ENCODE measurements at places on chromosomes 7 and 10. TPM values are rescaled to one million over a fixed set of nuclear protein-coding genes. Genes with fewer than 3 reads are reported as not detected.
A peak's percentile ranks its signal among the peaks of the same experiment; 100 is the strongest.

GRM8 gene
- not detected for total RNA-seq

DNA sequence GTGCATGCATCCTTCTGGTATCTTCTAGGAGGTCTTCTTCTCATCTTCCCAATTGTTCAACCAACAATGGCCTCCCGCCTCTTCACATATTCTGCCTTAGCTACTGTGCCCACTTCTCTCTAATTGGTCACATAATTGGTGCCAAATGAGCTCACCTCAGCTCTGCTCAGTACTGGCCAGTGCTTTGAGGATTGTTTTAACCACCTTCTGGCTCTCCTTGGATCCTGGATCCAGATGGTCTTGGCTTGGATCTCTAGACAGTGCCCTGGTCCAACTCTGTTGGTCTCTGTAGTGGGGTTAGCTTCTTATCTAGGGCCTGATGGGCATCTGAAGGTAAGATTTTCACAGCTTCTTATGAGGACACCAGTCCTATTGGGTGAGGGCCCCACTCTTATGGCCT lies 820.8 kb downstream of the TYW1 start:
- DNase-seq, result no peak

DDIT4 gene
- 64.2 TPM for total RNA-seq

GRCh38 chr10:46539596-46540411 lies 16.7 kb downstream of the GPRIN2 start:
- peak; percentile 18 for DNase-seq

SORCS1 gene
- 2.3 TPM for total RNA-seq

PTPN20 gene
- 15.7 TPM for total RNA-seq

DNA sequence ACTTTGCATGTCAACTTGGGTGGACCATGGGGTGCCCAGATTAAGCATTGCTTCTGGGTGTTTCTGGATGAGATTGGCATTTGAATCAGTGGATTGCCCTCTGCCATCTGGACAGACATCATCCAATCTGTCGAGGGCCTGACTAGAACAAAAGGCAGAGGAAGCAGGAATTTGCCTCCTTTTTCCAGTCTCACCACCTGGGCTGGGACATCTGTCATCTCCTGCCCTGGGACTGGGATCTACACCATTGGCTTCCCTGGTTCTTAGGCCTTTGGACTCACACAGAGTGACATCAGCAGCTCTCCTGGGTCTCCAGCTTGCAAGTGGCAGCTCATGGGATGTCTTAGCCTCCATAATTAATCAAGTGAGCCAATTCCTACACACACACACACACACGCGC lies 10.3 kb downstream of the SLC13A4 start:
- DNase-seq, result no peak

DNA sequence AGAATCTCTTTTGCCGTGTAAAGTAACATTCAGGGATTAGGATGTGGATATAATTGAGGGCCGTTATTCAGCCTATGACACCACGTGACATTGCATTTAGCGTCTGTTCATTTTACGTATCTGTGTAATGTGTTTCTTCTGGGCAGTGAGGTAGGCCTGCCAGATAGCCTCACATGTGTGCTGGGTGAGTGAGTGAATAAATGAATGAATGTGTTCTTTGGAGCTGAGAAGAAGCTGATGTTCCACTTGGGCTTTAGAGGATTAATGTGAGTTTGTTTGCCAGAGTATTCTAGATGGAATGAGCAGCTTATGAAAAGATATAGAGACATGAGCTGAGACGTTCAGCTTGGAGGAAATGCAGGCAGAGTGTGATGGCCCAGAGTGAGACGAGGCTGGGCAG lies 55.0 kb downstream of the MINDY4 start:
- DNase-seq, result no peak

GRCh38 chr10:131145756-131146155 lies 165.8 kb downstream of the TCERG1L start:
- DNase-seq, result no peak

DNA sequence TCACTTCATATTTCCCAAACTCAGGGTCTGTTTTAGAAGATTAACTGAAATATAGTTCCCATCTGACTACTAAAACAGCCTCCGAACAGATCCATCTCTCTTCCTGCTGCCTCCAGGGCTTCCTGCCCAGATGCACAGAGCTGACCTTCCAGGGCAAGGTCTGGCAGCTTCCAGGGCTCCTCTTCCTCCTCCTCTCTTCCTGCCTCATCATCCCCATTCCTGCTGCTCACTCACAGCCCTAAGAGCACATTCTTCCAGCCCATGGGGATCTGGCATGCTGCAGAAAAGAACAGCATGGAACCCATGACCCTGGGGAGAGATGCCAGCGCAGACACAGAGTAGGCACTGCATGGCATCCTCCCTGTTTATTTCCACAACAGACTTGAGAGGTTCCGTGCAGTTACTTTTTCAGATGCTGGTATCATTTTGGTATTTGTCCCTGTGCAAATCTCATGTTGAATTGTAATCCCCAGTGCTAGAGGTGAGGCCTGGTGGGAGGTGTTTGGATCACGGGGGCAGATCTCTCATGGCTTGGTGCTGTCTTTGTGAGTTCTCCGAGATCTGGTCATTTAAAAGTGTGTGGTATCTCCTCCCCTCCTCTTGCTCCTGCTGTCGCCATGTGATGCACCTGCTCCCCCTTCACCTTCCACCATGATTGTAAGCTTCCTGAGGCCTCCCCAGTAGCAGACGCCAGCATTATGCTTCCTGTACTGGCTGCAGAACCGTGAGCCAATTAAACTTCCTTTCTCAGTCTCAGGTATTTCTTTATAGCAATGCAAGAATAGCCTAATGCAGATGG lies 4.4 kb downstream of the PKD1L1 start:
- no peak for DNase-seq

DNA sequence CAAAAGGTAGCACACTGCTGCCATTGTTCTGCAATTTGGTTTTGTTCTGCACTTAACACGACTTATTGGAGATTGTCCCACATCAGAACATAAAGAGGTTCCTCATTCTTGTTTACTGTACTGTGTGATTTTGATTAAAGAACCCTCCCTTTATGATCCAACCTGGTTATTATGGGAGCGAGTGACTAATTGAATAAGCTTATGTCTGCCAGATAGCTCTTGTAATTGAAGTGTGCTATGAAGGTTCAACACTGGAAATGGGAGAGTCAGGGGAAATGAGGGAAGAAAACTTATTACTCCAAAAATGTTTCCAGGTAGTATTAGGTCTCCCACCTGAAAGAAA lies 33.9 kb downstream of the CASP7 start:
- DNase-seq, result no peak

EIF5AL1 gene
- total RNA-seq, result 0.12 TPM

DNA sequence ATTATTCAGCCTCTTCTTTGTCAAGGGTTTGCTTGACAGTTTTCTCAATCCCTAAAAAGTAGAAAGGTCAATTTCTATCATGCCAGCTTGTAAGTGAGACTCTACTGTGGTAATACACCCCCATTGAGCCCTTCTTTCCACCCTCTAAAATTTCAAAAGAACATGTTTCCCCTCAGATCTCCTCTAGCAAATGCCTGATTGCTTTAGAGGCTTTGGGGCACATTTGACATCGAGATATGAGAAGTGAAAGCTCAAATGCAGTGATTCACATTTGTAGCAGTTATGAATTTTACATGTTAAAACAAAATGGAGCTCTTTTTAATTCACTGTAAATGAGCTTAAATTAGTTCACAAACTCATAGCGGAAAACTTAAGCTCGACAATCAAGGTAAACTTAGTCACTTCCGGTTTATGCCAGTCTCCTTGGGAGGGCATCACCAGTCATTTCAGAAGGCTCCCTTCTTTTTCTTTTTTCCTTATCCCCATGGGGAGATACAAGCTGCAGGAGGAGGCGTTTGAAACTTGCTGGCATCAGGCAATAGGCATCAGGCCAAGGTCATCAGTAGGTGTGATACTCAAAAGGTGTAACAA lies 55.3 kb upstream of the ADO start:
- DNase-seq, result no peak

Data from left ventricle myocardium superior (tissue), 1 donor.